Activated CD8-positive, alpha-beta memory T cell treated with anti-CD3 and anti-CD28 coated beads for 48 hours (primary cell): ENCODE measurements at places on chromosomes 1 and 21.

- DNase-seq, result no peak
Observed at GRCh38 chr1:87089823-87090222, 175.4 kb downstream of the HS2ST1 start.

- no peak for DNase-seq
Observed at GRCh38 chr1:161940866-161941591, 82.6 kb downstream of the OLFML2B start.

- no peak for DNase-seq
Observed at GRCh38 chr1:8063298-8064036, 37.4 kb upstream of the ERRFI1 start.

GRCh38 chr21:34807146-34807880 is 138.5 kb downstream of the CLIC6 start:
- peak; percentile 52 for DNase-seq

GRCh38 chr1:3061566-3061965 is 7.4 kb upstream of the PRDM16 start:
- DNase-seq, result no peak

DNA sequence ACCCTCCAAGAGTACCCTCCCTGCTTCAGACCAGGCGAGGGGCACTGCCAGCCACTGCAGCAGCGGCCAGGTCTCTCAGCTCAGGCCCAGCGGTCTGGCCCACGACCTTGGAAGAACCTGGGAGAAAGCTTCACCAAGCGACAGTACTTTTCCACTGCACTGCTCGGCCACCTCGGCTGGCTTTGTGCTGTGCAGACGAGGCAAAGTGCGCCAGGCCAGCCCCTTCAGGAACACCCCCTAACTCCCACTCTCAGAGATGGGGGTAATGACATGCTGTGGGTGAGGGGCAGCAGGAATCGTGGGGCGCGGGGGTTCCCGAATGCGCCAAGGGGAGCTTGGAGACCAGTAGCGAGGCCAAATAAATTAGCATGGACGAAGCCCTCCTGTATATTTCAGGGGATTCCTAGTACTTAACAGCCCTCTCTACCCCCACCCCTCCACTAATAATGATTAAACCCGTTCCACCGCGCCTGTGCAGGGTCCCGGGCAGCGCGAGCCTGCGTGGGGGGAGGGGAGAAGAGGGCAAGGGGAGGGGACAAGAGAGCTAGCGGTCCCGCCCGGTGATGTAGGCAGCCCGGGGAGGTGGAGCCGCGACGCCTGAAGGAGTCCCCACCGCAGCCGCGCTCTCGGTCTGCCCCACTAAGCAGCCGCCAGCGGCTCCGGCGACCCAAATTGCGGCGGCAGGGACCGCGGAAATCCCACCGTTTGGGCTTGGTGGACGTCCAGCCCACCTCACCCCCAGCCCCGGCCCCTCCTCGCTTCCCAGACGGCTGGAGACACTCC is at the start of gene FAM43B:
Gene FAM43B (plus strand): TSS at position 629 of the 783 bp plus-strand sequence. CDS start 401 bp downstream, outside the sequence.
- DNase-seq, result no peak

DNA sequence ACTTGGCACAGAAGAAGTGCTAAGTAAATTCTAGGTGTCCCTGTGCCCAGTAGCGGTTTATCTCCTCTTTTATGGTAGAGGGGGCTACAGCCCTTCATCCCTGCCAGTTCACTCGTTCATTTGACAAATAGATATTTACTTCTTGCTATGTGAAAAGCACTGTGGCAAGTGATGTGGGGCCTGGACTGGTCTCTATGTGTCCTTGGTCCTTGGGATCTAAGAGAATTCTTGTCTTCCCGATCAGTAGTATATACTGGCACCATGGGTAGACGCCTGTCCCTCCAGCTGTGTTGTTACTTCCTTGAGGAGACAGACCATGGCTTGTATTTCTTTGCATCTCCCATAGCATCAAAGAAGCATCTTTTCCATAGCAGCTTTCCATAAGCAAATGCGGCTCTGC is 29.7 kb downstream of the EIF2D start:
- no peak for DNase-seq

DNA sequence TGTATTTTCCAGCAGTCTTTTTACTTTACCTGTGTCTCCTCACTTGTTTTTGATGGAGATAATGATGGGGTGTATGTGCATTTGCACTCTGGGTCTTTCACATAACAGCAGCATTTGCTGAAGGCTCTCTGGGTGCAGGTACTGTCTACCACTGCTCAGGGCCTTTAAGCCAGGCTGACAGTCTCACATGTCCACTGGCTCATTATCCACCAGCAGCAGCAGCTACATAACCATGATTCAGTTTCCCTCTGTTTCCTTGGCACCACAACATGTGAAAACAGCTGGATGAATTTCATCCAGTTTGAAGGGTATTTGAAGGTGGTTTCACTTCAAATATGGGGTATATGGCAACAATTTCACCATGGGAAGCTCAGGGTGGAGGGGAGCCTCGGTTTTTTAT is 41.2 kb upstream of the ROR1 start:
- no peak for DNase-seq
